Activated naive CD4-positive, alpha-beta T cell treated with anti-CD3 and anti-CD28 coated beads, Interleukin-2, amount 10 ng/mL, durations not matched to agents 7 days and 5 days (primary cell): ENCODE measurements at places on chromosomes 1 and 21.

- no peak for DNase-seq
- peaks cover 42% of the 10 kb centered on the region for H3K4me1 ChIP-seq
- H3K27ac ChIP-seq, result no peak overlapping the region
- H3K36me3 ChIP-seq, result peaks cover 14% of the 10 kb centered on the region
Observed at GRCh38 chr1:169487133-169487532, 1.4 kb upstream of the SLC19A2 start.

DNA sequence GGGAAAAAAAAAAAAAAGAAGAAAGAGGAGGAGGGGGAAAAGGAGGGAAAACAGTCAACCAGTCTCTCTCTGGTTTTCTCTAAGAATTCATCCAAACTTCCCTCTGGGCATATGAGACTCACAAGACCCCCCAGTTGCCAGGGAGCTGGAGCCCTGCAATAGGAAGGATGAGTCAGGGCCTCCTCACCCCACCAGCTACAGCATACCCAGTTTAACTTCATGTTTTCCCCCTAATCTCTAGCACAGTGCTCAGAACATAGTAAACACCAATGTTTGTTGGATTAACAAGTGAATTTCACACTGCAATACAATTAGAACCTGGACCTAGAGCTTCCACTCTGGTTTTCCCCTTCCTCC is 7.8 kb downstream of the F11R start:
- H3K4me1 ChIP-seq, result peaks cover 25% of the 10 kb centered on the region
- H3K36me3 ChIP-seq, result peaks cover 2% of the 10 kb centered on the region
- H3K27me3 ChIP-seq, result no peaks in the 10 kb centered on the region
- no peak for DNase-seq

DNA sequence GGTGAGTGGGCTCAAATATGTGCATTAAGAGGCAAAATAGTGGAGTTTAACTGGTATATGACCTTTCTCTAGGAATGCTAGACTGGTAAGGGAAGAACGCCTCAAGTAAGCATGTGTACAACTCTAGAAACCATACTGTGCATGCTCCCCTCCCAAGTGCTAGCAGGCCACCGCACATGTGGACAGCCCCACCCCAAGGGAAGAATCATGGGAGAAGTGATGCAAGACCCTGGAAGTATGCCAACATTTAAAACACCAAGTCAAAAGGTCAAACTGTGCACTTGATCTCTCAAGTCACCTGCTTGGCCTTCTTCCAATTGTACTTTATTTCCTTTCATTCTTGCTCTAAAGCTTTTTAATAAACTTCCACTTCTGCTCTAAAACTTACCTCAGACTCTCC is 120.4 kb downstream of the WDR3 start:
- no peaks in the 10 kb centered on the region for H3K36me3 ChIP-seq
- no peaks in the 10 kb centered on the region for H3K27me3 ChIP-seq
- no peaks in the 10 kb centered on the region for H3K4me1 ChIP-seq

- DNase-seq, result no peak
- H3K4me1 ChIP-seq, result peaks cover 2% of the 10 kb centered on the region
- H3K36me3 ChIP-seq, result no peaks in the 10 kb centered on the region
Observed at GRCh38 chr21:14901482-14901958, 163.3 kb downstream of the NRIP1 start.

GRCh38 chr1:20233866-20234265 is 47.5 kb upstream of the PLA2G2C start:
- no peak for DNase-seq
- H3K4me1 ChIP-seq, result no peaks in the 10 kb centered on the region
- no peak overlapping the region for H3K27ac ChIP-seq

DNA sequence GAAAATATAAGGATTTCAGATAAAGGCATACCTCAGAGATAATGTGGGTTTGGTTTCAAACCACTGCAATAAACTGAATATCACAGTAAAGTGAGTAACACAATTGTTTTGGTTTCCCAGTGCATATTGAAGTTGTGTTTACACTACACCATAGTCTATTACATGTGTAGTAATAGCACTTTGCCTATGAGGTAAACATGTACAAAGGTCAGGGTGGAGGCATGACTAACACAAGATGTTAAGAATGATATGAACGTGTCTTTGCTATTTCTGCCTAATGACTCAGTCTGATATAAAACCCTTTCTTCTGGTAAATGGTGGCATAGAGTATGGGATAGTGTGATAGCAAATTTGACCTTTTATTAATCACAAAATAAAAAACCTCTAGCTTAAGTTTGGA is 621.5 kb upstream of the ADGRL2 start:
- H3K27ac ChIP-seq, result no peak overlapping the region
- H3K4me1 ChIP-seq, result no peaks in the 10 kb centered on the region
- no peaks in the 10 kb centered on the region for H3K27me3 ChIP-seq
- H3K4me3 ChIP-seq, result no peak overlapping the region

DNA sequence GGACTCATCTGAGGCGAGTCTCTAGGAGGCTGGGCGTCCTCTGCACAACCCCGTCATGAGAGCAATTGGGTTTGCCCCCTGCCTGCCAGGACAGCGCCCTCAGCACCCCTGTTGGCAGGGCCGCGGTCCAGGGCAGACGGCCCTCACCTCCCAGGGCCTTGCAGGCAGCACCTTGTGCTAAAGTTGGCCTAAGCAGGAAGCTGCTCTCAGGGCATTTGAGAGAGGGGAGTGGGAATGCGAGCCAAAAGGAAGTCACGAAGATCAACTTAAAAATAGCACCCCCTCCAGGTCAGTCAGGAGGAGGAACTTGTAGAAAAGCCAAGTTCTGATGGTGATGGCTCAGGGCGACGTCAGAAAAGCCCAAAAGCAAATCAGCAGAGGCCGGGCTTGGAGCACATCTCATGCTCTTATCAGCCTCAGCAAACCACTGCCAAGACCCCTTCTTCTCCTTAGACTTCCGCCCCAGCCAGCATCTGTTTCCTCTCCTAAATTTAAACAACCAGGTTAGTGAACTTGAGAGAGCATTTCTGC is 12.6 kb upstream of the ADORA3 start:
- H3K4me3 ChIP-seq, result no peak overlapping the region
- DNase-seq, result peak; percentile 42
- H3K36me3 ChIP-seq, result no peaks in the 10 kb centered on the region
- H3K27ac ChIP-seq, result peak overlapping the region; percentile 17
- peaks cover 27% of the 10 kb centered on the region for H3K27me3 ChIP-seq
- peaks cover 35% of the 10 kb centered on the region for H3K4me1 ChIP-seq

- DNase-seq, result no peak
- H3K27ac ChIP-seq, result no peak overlapping the region
- no peak overlapping the region for H3K4me3 ChIP-seq
- no peaks in the 10 kb centered on the region for H3K36me3 ChIP-seq
- H3K27me3 ChIP-seq, result no peaks in the 10 kb centered on the region
Observed at GRCh38 chr1:82485591-82486369, 685.0 kb downstream of the ADGRL2 start.

GRCh38 chr1:234672349-234673135 is 62.6 kb upstream of the IRF2BP2 start:
- no peak overlapping the region for H3K27ac ChIP-seq
- H3K36me3 ChIP-seq, result no peaks in the 10 kb centered on the region
- peaks cover 28% of the 10 kb centered on the region for H3K27me3 ChIP-seq
- H3K4me1 ChIP-seq, result peaks cover 11% of the 10 kb centered on the region

GRCh38 chr1:207831517-207832327 is 79.2 kb downstream of the CD34 start:
- H3K27ac ChIP-seq, result peak overlapping the region; percentile 94
- DNase-seq, result peak; percentile 59
- peak overlapping the region; percentile 55 for H3K4me3 ChIP-seq
- H3K4me1 ChIP-seq, result peaks cover 86% of the 10 kb centered on the region

GRCh38 chr1:92989936-92990583 is 28.8 kb upstream of the DIPK1A start:
- peaks cover 63% of the 10 kb centered on the region for H3K4me1 ChIP-seq
- H3K36me3 ChIP-seq, result peaks cover 15% of the 10 kb centered on the region
- peak overlapping the region; percentile 87 for H3K27ac ChIP-seq
- DNase-seq, result no peak

DNA sequence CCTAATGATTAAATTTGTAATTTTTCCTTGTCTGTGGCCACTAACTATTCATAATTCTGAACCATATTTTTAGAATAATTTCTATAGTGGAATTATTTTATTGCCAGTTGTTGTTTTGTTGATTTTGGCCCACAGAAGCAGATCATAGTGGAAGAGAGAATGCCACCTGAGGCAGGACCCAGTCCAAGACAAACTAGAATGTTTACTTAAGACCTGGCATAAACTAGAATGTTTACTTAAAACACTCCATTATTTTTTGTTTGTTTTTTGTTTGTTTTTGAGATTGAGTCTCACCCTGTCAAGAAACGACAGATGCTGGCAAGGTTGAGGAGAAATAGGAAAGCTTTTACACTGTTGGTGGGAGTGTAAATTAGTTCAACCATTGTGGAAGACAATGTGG is 310.2 kb downstream of the MRPL39 start:
- no peak overlapping the region for H3K27ac ChIP-seq
- peaks cover under 1% of the 10 kb centered on the region for H3K27me3 ChIP-seq
- no peaks in the 10 kb centered on the region for H3K36me3 ChIP-seq
- no peak for DNase-seq
- no peaks in the 10 kb centered on the region for H3K4me1 ChIP-seq

GRCh38 chr1:226731257-226731893 is 7.7 kb downstream of the ITPKB start:
- H3K4me1 ChIP-seq, result peaks cover 91% of the 10 kb centered on the region
- peak overlapping the region; percentile 83 for H3K27ac ChIP-seq
- DNase-seq, result no peak
- H3K4me3 ChIP-seq, result peak overlapping the region; percentile 76
